GM13976 (cell line): ENCODE measurements at places on chromosomes 7 and 10.

DNA sequence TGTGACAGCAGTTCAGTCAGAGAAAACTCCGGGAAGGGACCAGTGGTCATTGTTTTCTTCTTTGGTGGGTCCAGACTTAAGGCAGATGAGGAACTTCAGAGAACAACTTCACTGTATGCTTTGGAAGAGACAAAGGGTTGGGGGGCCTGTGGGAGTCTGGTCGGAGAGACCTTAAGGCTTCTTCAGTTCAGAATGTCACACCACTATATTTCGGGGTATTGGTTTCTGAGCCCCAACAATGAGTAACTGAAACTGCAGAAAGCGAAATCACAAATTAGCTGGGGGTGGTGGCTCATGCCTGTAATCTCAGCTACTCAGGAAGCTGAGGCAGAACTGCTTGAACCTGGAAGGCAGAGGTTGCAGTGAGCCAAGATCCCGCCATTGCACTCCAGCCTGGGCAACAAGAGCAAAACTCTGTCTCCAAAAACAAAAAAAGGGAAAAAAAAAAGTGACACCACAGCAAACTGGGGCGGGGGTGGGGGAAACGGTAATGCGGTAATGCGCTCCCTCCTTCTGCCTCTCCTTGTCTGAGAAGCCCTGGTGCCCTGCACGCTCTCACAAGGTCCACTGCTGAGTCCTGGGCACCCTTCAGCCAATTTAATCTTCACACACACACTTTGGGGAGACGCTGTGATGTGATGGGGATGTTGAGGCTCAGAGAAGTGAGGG lies 2.2 kb upstream of the ADIRF start:
- DNase-seq, result no peak

- DNase-seq, result no peak
Measured at GRCh38 chr7:138889582-138890498, 91.3 kb downstream of the KIAA1549 start.

- DNase-seq, result no peak
Measured at GRCh38 chr10:9068003-9068402, 1013.5 kb downstream of the GATA3 start.

DNA sequence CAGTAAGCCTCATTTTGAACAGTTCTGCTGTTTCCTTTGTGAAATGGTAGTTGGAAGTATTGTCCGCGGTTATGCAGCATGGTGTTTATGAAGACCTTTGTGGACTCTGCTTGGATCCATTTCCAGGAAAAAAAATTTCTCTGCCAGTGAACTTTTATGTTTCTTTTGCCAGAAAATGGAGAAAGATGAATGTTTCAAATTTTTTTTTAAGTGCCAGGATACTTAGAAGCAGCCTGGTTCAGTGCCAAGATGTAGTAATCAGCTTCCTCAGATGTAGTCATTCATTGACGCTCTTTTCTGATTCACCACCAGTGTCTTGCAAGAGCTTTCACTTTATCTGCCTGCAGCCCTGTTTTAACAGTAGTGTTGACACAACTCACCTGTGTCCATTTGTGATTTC lies 258.2 kb downstream of the SDK1 start:
- DNase-seq, result no peak

DNA sequence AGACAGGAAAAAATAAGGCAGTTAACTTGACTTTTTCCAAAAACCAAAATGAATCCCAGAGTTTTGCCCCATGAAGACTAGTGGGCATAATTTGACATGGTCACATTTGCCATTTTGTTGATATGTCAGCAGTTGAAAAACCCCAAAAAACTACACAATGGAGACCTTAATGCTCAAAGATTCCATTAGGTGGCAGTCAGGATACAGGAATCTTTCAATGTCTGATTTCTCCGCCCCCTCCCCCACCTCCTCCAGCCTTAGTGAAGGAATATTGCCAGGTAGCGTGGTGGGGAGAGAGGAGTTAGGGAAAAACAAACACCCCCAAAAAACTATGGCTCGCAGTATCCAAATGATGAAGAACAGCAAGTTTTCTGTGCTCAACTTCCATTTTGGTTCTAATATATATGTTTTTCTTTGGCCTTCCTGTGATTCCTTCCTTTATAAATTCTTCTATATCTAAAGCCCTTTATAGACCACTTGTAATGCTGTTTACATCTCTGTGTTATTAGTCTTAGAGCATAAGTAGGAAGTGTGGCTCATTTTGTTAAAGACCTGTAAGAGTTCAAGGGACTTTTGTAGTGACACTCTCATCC lies 6.7 kb upstream of the SMNDC1 start:
- DNase-seq, result no peak

DNA sequence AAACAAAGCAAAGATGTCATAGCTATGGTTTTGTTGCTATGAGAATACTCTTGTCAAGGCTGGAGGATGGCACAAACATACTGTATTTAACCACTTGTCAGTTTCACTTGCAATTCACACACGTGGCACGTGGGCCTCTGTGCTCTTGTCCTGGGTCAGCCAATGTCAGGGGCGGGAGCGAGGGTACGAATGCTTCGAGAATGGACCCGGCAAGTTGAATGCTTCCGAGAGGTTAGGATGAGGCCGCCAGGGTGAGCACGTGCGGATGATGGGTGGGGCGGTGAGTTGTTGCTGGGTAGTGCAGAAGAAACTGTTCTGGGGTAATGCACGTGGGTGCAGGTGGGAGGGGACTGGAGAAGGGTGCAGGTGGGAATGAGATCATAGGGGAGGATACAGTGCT lies 10.4 kb upstream of the OCM2 start:
- DNase-seq, result no peak

- DNase-seq, result no peak
Measured at GRCh38 chr7:102302025-102302424, 15.4 kb downstream of the SH2B2 start.

GRCh38 chr7:82445271-82445670 lies 1.7 kb upstream of the CACNA2D1 start:
- no peak for DNase-seq

GRCh38 chr10:123382491-123382890 lies 228.3 kb downstream of the BUB3 start:
- no peak for DNase-seq

- DNase-seq, result no peak
Measured at GRCh38 chr10:115860182-115861107, 412.6 kb downstream of the GFRA1 start.

GRCh38 chr7:18430810-18431209 lies 64.7 kb upstream of the HDAC9 start:
- DNase-seq, result no peak

GRCh38 chr10:115849197-115849596 lies 423.8 kb downstream of the GFRA1 start:
- no peak for DNase-seq

DNA sequence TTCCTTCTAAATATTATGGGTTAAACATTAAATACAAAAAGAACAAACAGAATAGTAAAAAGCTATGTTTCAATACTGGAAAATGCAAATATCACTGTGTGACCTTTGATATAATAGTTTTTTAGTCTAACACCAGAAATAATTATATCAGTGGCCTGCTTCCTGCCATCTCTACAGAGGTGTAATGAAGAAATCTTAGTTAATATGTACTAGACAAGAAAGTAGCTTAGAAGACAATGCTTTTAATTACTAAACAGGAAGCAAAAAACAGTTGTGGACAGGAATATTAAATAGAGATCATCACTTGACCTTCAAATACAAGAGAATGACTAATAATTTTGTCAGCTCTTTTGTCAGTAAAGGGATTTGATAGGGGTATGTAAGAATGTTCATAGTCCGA lies 47.4 kb upstream of the LRRN3 start:
- DNase-seq, result no peak

DNA sequence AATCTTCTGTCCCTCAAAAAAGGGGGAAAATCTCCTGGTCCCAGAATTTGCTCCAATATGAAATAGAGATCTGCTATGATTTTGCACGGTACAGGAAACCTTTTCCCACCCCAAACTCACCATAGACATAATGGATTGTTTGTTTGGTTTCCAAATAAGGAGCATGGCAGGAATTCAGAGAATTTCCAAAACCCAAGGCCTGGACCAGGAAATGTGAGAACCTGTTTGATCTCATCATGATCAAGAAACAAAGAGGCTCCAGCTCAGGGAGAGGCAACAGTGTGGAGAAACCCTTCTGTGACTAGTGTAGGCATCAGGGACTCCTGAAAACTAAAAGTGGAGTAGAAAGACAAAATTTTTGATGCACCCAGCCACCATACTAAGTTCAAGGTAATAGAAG lies 1548.1 kb upstream of the LRRTM3 start:
- DNase-seq, result no peak

DNA sequence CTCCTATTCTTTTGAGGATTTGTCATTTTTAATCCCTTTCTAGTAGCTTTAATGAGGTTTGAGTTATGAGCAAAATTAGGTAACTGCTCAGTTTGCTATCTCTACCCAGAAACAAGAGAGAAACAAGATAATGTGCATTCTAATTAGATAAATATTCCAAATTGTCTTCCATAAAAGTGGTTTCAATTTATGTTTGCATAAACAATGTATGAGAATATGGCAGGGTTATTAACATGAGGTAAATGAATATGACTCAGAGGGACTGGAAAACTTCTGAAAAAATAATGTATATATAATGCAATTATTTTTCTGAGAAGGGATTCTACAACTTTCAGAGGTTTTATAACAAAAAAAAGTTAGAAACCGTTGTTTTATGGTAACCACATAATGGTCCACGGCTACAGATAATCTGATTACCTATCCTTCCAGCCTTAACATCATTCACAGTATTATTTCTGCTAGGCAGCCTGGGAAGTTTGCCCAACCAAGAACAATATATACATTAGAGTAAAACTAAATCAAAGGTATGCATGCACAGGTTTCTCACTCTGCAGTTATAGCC lies 101.2 kb downstream of the CRPPA start:
- DNase-seq, result no peak

GRCh38 chr10:89242840-89243568 lies 8.6 kb downstream of the LIPA start:
- no peak for DNase-seq

DNA sequence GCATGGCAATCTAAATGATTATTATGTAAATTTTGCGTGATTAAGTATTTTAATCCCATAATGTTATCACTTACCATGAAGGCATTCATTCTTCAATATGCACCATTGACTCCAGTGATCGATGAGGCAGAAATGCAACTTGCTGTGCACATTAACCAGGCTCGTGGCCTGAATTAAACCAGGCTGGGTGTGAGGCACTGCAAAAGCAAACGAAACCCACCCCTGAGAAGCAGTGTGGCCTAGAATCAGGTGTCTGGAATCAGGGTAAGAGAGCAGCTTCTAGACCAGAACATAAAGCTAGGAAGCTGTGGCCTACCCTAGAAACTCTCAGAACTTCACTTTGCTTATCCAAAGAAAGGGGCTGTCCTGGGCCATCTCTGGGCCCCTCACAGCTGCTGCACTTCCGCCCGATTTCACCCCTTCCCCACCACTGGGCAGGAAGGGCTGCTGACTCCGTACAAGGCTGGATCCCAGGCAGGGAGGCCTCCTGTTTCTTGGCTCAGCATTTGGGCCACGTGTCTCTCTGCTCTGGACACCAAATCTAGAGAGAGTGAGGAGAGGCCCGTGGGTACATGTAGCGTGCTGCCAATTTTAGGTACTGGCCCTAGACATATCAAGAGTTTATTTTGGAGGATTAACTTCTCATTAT lies 4.4 kb downstream of the PTPRE start:
- no peak for DNase-seq

DNA sequence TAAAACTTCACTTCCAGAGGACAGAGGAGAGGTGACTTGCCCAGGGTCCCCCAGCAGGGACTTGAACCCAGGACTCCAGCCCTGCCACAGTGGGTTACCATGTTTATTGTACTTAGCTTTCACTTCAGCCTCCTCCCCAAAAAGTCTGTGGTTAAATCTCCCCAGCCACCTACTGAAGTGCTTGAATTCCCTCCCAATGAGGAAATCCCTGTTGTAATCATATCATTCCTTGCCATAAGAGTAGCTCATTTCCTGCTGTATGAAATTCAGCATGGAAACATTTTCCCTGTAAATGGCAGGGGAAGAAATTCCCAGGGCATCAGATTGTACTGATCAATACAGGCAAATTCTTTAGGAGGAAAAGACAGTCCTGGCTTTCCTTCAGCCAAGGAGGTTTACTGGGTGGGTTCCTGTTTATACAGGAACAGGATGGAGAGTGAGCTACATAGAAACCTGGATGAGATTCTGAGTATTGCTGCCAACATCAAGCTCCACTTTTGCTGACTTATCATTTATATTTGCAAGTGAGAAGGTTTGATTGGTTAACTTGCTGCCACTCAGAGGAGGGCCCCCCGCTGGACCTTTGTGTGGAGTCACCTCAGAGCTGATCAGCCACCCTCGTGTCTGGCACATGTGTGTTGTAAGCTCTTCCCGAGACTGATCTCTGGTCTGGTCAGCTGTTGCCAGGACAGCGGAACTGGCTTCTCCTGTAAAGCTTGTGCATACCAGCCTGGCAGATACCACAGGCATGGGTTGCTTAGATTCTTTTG lies 16.4 kb upstream of the PDZD8 start:
- DNase-seq, result no peak

DNA sequence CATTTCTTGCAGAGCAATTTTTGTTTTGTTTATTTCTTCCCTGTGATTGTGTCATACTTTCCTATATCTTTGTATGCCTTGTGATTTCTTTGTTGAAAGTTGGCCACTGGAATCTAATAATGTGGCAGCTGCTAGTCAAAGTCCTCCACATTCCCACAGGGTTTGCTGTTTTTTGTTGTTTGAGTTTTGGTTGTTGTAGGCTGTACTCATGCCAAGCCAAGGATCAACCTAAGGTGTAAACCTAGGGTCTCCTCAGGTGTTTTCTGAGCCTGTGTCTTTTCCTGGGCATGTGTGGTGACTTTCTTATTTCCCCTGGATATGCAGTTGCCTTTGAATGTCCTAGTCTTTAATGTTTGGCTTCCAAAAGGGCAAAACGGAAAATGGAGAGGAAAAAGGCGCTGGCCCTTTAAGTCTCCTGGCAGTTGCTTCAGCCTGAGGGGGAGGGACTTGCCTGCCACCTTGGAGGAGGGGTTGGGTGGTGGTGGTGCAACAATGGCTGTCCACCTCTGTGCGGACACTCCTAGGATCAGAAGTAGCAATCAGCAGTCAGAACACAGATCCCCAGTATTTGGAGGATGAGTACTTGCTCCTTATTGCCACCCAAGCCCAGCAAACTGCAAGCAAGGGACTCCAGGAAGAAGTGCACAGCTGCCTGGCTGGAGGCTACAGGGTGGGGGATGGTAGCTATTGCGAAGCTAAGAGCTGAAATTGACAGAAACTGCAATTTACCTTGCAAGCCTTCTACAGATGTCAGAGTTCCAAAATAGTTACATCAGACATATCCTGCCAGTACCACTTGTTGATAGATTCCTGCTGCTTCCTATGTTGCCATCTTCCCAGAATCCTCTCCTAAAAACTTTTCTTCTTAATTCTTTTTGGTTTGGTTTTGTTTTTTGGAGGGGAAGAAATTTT lies 5.6 kb upstream of the ZNF518A start:
- DNase-seq, result peak; percentile 41

DNA sequence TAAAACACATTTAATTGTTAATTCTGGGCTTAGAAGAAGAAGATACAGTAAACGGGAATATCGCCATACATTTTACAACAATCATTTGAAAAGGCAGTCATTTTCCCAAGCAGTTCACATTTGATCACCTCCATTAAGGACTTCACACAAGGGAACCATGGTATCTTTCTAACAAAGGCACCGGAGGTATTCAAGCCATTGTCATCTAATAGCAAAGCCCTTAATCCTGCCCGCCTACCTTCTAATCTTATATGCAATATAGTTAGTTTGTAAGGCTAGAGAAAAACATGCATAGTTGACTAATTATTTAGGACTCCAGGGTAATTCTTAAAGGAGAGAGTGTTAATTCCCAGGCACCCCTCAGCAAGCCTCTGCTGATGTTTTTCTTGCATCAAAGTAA lies 83.1 kb downstream of the MRPL32 start:
- no peak for DNase-seq
